ENCODE measurements at places on chromosomes 11 and 22.

GRCh38 chr11:111429066-111429506 is 50.0 kb upstream of the POU2AF1 start:
- no peak for DNase-seq

GRCh38 chr22:35749808-35750207 is 32.1 kb downstream of the APOL5 start:
- no peak for DNase-seq

- no peak for DNase-seq
Observed at GRCh38 chr11:117011541-117011898, 86.7 kb downstream of the SIK3 start.

- peak; percentile 68 for DNase-seq
Observed at GRCh38 chr11:33808228-33808828, 34.0 kb upstream of the FBXO3 start.

- DNase-seq: no peak
Observed at GRCh38 chr11:70845591-70846041, 406.8 kb downstream of the SHANK2 start.

- no peak for DNase-seq
Observed at GRCh38 chr22:48822278-48823233, 1005.1 kb downstream of the BRD1 start.

GRCh38 chr11:45859661-45860140 is 12.4 kb downstream of the CRY2 start:
- DNase-seq: no peak

GRCh38 chr22:48593551-48593950 is 1234.1 kb downstream of the BRD1 start:
- DNase-seq: no peak

GRCh38 chr22:30402028-30402765 is 5.4 kb downstream of the SEC14L2 start:
- no peak for DNase-seq

- DNase-seq: peak; percentile 48
Observed at GRCh38 chr11:57458410-57459163, 1.7 kb upstream of the RTN4RL2 start.
